ENCODE measurements at places on chromosomes 1 and 21. TPM values are rescaled to one million over a fixed set of nuclear protein-coding genes. Genes with fewer than 3 reads are reported as not detected.

MPZ gene
- total RNA-seq, result 5.1 TPM

TMEM125 gene
- total RNA-seq, result 34.5 TPM

OLIG1 gene
- total RNA-seq, result not detected

RIMS3 gene
- total RNA-seq, result 2.7 TPM

CNTN2 gene
- 2.7 TPM for total RNA-seq

CD52 gene
- 2.0 TPM for total RNA-seq

PLOD1 gene
- total RNA-seq, result 26.5 TPM

NCMAP gene
- 0.21 TPM for total RNA-seq
